ENCODE measurements at places on chromosomes 3 and 15.

GRCh38 chr15:76312540-76313174 is 1.4 kb upstream of the ETFA start:
- DNase-seq, result no peak

DNA sequence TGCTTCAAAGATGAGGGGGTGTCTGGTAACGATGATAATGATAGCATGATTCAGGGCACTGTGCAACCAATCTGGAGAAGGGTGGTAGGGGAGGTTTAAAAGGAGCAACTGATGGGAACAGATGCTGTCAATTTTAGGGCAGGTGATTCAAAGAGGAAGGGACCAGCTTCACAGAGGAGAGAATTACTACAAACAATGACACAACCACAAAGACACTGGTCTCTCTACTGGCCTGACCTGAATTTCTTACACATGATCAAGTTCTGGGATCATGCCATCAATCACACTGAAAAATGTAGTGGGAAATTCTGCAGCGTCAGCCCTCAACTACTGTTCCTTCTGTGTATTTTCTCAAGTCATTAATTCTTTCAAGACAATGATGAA is 2.6 kb upstream of the CDV3 start:
- DNase-seq, result no peak

- no peak for DNase-seq
Measured at GRCh38 chr15:68819495-68820294, 1.0 kb downstream of the ANP32A start.

- no peak for DNase-seq
Measured at GRCh38 chr3:32109256-32109655, 2.8 kb downstream of the GPD1L start.

DNA sequence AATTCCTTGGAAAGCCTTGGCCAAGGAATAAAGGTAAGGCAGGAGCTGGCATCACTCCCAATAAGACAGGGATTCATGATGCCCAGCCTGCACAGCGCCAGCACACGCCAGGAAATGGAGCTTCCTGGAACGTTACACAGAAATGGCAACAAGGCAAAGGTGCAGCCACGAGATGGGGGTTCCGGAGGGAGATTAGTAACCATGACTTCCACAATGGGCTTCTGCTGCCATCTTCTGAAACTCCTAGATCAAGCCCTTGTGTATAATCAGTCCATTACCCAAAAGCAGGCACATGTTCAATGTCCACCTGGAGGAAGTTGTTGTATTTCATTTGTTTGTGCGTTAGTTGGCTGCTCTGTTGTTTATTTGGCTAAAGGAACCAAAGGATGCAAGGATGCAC is 131.2 kb upstream of the TRIM42 start:
- no peak for DNase-seq

DNA sequence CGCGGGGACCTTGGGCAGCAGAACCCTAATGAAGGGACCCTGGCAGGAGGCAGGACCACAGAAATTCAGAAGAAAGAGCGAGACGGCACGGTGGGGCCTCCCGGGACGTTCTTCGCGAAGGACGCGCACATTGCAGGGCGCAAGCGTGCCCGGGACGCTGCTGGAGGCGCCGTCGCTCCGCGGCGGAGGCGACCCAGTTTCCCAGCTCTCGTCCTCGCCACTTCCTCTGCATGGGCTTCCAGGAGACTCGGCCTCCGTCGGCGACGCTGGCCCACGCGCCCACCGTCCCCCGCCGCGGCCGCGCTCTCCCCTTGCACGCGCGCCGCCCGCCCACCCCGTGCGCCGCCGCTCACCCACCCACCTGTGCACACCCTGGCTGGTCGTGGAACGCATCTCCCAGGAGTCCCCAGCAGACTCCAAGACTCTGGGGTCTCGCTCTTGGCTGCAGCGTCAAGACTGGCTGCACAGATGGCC is 31.8 kb upstream of the SMAD3 start:
- no peak for DNase-seq

DNA sequence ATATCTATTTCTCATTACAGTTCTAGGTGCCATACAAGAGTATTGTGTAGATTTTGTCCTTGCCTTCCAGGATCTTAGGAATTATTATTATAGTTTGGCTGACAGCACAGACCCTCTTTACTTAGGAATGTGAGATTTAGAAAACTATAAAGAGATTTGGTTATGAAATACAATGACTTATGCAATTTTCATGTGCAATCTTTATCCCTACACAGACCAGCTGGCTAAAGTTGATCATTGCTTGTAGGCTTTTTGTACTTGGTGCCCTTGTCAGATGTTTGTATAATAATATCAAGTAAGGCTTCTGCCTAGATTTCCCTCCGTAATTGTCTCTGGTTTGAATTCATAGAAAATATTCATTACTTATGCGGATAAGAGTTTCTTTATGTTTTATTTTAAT is 174.5 kb upstream of the GAP43 start:
- no peak for DNase-seq

DNA sequence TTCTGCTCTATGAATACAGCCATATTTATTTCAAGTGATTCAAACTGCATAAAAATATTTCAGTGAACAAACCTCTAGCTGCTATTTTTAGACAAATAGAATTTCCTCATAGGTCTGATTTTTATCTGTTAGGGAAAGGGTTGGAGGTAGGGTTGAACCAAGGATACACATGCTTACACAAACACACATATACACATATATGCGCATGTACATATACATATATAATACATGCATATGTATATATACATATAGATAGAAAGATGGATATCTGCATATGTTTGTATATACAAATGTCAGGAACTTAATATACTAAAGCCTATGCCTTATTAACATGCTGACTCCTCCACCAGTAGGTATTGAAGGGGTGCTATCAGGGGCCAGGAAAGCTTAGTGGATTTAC is 18.1 kb downstream of the ZBBX start:
- no peak for DNase-seq

DNA sequence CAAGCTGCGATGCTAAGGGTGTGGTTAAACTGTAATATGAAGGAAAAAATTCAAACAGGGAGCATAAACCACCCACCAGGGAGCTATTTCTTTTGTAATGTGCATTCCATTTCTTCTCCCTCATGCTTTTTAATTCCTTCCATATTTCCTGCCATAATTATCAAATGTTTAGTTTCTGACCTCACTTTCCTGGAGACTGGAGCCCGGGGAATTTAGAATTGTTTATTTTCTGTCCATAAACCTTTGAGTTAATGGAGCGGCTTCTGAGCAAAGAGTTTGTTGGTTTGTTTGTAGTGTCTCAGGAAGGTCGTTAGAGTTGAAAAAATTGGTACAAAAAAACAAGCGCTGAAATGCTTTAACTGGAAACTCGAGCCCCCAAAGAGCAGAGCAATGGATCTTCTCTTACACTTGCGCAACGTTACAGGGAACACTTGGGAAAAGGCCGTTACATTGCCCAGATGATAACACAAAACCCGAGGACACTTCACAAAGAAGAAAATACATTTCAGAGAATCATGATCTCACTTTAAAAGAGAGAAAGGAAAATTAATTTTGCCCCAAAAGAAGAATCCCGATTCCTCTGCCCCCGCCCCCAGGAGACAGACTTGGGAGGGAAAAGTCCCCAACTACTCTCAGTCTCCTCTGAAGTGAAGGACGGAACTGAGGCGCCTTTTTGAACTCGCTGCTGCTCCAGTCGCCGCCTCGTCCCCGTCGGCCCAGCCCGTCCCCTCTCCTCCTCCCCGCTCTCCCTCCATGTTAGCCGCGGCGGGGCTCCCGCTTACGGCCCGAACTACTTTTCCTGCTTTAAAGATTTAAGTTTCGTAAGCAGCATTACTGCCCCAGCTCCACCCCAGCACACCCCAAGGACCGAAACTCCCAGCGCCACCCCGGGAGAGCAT is 842 bp downstream of the FSTL1 start:
- DNase-seq, result no peak

GRCh38 chr3:157816296-157816695 is 289.9 kb downstream of the SHOX2 start:
- DNase-seq, result no peak

DNA sequence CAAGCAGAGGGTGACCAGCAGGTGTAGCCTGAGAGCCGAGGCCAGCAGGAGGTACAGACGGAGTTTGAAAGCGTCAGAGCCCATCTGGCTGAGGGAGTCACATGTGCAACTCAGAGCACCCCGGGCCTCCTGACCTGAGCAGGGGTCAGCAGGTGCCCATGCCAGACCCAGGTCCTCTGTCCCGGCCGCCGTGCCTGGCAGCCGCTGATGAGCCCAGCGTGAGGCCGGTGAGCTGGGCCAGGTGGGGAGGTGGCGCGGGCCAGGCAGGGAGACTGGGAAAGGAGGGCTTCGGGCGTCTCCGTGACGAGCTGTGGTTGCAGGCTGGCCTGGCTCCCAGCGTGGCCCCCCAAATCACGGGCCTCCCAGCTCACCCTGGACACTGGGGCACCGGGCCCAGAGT is 130.9 kb downstream of the CHSY1 start:
- DNase-seq, result no peak

DNA sequence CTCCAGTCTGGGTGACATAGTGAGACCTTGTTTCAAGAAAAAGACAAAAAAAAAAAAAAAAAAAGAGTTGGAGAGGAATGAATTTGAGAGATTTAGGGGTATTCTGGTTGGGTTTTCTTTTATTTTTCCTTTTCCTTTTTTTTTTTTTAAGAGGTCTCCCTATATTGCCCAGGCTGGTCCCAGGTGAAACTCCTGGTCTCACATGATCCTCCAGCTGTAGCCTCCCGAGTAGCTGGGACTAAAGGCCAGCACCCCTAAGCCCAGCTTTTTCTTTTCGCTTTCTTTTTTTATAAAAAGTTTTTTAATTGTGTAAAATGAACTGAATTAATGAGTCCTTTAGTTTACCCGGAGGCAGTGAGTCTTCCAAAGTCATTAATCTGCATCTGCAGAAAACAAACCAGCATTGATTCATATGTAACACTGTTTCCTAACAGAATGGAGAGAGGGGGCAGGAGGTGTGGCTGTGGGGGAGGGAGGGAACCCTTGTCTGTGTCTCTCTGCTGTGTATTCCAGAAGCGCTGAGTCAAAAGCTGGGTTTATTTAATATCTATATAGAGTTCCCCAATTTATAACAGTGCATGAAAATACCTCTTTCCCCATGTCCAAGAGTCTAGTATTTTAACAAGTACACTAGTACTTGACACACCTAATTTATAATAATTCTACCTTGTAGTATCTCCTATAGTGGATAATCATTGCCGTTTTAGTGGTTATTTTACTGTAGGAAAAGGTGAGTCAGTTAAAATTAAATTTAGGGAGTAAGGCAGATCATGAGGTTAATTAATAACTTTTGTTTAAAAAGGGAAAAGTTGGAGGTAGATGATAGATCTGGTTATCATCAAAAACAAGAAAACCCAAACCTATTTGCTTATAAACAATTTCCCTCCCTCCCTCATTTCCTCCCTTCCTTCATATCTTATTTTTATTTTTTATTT is 2.6 kb upstream of the DPPA4 start:
- DNase-seq, result no peak

GRCh38 chr3:174215456-174215855 is 643.7 kb upstream of the NAALADL2 start:
- no peak for DNase-seq

DNA sequence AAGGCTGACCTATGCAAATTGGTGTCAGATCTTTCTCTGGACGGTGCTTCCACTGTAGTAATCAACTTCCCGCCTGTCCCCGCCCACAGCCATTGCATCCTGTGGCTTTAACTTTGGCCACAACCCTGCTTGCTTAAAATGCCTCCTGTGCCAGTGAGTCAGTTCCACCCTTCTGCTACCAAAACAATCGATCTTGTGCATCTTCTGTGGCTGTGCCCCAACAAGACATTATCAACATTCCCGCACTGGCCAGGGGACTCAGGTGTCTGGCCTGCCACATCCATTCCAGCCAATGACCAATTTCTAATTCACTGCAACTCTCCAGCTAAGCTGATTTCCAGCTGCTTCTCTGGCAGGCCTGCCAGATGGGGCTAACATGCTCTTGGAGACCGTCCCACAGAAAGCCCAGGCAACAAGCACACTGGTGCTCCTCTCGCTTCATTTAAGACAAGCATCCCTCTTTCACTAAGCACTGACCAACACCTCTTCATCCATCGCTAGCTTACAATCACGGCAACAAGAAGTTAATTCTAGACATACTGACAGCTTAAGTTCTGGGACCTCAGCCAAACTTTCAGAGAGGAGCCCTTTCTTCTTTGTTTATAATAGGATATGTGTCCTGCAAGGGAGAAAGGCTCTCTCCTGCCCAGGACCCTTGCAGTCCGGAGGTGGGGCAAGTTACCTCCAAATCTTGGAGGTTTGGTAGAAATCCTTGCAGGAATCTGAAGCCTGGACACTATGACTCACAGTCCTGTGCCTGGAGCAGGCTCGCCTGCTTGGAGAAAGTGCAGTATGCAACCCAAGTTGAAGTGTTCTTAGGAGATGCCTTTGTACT is 6.7 kb downstream of the CA12 start:
- DNase-seq, result no peak

- DNase-seq, result no peak
Measured at GRCh38 chr3:64574194-64574593, 113.6 kb downstream of the ADAMTS9 start.

DNA sequence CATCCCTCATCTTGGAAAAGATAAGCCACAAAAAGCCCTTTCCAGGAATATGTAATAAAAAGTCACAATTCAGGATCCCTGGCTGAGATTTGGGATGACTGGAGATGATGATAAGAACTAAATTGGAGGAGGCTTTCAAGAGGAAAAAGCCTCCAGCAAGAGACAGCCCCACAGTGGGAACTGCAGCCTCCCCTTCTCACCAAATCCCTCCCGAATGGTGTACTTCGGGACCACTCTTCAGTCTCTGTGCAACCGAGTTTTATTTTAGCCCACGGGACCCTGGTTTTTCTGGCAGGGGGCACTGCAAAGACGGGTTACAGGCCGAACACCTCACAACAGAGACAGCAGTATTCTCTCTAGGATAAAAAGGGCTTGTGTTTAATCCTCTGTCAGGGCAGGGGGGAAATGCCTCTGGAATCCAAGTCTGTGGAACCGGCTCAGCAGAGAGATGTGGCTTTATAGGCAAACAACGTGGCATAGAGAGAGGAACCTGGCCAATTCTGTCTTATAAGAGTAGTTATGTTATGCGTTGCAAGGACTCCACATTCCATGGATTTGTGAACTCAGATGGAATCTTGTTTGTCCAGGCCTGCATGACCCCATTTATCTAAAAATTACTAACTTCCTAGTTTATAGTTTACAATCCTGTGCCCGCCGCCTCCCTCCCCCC is 1.2 kb upstream of the LMCD1 start:
- no peak for DNase-seq

DNA sequence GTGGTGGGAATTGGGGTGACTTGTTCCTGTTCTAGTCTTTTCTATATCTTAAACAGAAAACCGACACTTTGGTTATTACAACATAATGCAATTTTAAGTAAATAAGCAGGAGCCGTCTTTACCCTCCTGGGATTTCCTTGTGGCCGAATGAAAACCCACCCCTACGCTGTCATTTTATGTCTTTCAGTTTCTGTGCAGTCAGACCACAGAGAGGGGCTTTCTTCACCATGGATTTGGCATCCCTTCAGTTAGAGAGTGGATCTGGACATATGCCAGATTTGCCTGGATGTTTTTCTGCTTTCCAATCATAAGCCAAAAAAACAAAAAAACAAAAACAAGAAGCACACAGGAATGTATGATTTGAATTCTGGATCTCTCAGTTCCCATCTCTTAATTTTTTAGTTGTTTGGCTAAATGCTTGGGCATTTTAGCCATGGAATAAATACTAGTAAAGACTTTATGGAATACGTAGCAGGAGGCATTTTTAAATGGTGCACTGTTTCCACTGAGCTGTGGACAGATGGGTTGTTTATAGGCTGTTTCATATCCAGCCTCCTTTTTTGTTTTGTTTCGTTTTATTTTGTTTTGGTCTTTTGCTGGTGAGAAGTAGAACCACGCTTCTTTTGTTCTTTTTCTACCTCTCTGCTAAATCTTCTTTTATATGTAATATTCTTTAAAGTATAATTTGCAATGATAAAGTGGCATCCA is 272.9 kb downstream of the FEZF2 start:
- DNase-seq, result no peak

- DNase-seq, result no peak
Measured at GRCh38 chr15:46126581-46126980, 491.8 kb downstream of the SQOR start.

All from stimulated activated CD4-positive, alpha-beta T cell treated with anti-CD3 and anti-CD28 coated beads, TNF-alpha, amount 100 ng/mL, for 4 hours (primary cell).